Thymus (tissue), 14 donors: ENCODE measurements at places on chromosomes 11 and 22.

GRCh38 chr11:86140334-86140990 lies 71.6 kb upstream of the PICALM start:
- DNase-seq = no peak

DNA sequence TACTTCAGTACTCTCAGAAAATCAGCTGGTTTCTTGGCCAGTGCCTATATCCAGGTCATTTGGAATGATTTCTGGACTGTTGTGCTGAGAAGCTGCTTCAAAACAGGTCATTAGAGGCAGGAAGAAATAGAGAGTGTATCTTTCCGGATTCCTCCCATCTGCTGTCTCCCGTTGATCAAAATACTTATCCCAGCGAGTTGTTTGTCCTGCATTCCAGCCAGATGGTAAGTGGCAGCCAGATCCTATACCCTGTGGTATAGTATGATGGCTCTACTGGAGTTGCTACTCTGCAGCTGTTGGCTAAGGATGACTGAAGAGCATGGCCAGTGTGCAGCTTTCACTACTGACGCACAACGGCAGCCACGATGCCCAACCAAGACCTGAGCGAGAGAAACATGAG lies 560.9 kb upstream of the ANO5 start:
- DNase-seq = no peak

DNA sequence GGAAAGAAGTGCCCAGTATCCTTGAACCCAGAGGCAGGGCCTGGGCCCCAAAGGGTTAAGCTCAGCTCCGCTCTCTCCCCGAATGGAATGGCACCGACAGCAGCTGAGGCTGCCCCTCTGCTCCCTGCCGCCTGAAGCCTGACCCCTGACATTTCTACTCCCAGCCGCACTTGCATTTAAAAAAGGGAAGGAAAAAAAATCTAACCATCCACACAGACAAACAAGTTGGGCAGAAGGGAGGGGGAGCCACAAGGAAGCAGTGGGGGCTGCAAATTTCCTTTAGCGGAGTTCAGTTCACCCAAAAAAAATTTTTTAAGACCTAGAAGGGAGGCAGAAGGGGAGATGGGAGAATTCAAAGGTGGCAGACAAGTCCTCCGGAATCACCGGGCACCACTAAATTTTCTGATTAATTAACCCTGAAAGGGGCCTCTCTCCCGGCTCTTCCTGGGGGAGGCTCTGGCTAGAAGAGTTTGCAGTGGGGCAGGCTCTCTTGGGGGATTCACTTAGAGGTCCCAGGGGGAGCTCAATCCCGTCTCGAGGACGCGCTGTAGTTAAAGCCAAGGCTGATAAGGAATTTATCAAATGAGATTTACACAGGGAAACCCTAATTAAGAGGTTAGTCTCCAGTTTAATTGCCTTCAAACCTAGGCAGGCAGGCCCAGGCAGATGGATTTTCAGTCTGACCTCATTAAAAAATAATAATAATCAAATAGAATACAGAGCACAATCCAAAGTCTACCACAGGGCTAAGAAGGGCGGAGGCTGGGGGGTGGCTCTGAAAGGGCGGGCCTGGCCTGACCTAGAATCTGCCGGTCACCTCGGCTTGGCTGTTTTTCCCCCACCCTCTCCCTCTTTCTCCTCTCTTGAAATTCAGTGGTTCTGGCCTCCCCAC lies 25.6 kb downstream of the MN1 start:
- DNase-seq = no peak

DNA sequence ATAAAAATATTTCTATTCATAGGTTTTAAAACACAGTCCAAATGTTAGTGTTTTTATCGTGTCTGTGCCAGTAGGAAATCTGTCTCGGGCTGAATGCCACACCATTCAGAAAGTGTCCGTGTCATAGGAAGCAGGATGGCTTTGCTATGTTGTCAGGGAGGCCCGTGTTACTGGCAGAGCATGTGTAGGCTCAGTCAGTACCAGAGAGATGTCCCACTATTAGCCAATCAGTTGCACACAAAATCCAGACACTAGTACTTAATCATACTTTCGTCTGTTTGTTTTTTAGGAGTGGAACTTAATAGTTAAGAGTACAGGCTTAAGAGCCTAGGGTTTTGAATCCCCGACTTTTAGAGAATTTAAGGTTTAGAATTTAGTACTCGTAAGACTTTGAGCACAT lies 30.2 kb upstream of the SYN3 start:
- DNase-seq = no peak

DNA sequence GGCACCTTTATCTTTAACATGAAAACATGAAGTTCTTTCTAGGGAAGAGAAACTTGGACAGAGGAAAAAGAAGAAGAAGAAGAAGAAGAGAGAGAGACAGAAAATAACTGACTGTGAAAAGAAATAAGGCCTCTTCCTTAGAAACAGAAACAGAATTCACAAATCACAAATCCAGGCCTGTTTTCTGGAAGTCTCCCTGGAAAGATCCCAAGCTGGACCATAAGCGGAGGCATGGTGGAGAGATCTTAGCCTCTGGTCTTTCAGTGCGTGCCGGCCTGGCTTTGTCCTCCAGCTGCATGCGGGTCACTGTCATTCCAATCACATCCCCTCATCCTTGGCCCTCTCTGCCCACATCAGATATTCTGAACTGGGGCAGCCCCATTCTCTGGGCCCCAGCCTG lies 6.9 kb downstream of the FXYD6 start:
- no peak for DNase-seq

DNA sequence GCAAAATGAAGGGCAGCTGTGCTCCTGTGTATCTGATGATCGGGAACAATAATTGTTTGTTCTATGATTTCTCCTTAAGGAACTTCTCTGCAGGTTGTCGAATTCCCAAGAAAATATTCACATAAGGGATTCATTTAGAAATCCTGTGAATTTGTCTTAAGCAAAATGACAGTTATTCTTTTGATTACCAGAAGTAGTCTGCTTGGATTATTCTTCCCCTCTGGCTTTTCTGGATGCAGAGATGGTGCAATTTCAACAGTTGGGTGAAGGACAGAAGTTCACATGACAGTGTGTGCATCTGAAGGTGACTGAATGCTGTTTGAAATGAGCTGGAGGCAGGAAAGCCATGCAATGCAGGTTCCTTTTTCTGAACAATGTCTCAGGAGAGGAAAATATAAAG lies 137.2 kb upstream of the MTMR2 start:
- DNase-seq = no peak

DNA sequence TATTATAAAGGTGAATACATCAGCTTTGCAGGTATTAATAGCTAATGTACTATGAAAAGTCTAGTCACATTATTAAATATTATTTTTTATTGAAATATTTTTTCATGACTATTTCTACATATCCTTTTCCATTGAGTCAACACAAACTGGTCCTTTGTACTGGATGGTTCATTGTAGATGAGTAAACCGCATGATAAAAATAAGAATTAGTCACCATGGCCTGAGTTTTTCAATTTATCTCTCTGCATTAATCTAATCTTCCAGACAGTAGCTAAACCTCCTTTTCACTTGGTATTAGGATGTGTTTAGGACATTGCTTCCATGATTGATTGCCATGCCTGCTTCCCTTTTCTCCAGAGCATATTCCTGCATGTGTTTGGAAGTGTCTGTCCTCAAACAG lies 439.4 kb upstream of the ARHGAP42 start:
- no peak for DNase-seq

DNA sequence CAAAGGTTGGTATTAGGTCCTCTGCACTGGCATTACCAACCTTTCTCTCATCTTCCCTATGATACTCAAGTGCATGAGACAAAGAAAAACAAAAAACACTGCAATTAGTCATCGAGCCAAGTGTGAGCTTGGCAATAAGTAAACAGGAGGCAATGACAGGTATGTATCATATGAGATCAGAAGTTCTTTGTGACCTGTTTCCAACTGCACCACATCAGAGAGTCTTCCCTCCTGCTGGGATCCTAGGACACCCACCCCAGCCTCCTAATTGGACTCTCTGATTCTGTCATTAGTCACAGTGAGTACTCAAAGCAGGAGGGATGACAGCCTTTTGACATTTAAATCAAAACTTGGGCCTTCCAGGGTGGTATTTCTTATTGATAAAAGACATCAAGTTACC lies 7.8 kb upstream of the JAML start:
- DNase-seq = no peak

DNA sequence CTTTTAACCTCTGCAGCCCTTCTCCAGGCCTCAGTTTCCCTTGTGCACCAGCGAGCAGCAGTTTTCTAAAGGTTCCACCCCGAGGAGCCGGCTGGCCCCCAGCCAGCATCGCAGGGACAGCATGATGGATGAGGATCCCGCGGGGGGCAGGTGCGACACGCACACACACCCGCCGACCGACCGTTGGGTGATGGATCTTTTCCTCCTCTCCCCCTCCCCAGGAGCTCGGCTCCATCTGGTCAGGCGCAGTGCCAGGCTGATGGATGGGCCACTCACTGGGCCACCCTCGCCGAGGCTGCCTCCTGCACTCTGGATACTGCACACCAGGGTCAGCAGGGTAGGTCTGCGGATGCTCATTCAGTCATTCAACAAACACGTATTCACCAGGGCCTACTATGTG lies 12.8 kb upstream of the CABP7 start:
- DNase-seq = no peak

DNA sequence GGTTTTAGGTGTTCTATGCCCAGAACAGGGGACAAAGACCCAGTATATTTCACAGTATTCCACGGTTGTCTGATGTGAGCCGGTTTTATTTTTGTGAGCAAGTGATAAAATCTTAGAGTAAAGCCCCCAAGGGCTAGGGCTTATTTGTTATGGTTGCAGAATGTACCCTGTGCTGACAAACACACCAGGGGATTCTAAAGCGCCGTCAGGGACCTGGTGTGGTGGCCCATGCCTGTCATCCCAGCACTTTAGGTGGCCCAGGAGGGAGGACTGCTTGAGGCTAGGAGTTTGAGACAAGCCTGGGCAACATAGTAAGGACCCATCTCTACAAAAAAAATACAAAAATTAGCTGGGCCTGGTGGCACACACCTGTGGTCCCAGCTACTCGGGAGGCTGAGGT lies 22.8 kb downstream of the MRPL21 start:
- no peak for DNase-seq

- no peak for DNase-seq
Measured at GRCh38 chr22:30823015-30823370, 128.3 kb downstream of the OSBP2 start.

- DNase-seq = no peak
Measured at GRCh38 chr11:114392735-114393667, 7.3 kb downstream of the C11orf71 start.

- no peak for DNase-seq
Measured at GRCh38 chr11:108708173-108708572, 43.3 kb downstream of the DDX10 start.

GRCh38 chr22:30045494-30045887 lies 34.8 kb upstream of the HORMAD2 start:
- no peak for DNase-seq

DNA sequence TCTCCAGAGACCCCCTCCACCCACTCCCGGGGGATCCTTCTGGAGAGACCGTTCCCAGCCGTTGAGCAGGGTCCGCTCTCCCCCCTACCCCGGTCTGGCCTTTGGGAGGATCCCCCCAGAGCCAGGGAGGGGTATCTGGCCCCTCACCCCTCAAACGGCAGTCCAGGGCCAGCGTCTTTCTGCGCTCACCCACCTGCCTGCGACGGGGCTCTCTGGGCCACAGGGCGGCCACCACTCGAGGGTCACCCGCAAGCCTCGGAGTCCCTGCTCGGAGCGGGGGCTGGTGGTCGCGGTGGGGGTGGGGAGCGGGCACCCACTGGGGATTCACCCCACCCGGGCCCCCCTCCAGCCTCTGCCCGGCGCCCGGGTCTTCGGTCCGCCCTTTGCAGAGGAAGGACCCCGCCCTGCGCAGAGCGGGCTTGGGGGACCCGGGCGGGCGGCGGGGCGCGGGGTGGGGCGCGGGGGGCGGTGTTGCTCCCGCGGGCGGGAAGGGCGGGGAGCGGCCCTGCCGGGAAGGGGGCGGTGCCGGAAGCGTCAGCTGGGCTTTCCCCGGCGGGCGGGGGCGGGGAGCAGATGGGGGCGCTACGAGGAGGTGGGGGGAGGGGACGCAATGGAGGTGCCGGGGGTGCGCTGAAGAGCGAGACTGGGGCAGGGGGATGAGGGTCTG lies 16.6 kb downstream of the CRELD2 start:
- peak; percentile 76 for DNase-seq

DNA sequence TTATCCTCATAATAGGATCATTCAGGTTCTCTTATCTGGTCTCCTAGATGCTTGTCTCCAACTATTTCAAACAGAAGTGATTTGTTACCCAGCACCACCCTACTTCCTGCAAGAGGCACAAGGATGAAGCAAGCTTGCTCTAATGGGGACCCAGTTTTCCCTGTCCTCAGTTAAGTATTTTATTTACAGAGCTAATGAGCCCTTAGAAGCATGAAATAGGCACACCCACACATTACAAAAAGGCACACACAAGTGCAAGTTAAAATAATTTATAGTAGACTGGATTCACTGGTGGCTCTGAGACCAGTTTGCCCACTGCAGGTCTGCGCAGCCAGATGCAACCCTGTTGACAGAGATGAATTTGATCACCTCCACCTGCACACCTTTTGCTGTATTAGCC lies 167.5 kb downstream of the KIRREL3 start:
- DNase-seq = no peak

GRCh38 chr11:35655254-35655653 lies 7.3 kb upstream of the TRIM44 start:
- no peak for DNase-seq

GRCh38 chr11:9266132-9266736 lies 1.1 kb upstream of the DENND5A start:
- no peak for DNase-seq

- no peak for DNase-seq
Measured at GRCh38 chr22:39546889-39547586, 14.5 kb upstream of the RPS19BP1 start.

DNA sequence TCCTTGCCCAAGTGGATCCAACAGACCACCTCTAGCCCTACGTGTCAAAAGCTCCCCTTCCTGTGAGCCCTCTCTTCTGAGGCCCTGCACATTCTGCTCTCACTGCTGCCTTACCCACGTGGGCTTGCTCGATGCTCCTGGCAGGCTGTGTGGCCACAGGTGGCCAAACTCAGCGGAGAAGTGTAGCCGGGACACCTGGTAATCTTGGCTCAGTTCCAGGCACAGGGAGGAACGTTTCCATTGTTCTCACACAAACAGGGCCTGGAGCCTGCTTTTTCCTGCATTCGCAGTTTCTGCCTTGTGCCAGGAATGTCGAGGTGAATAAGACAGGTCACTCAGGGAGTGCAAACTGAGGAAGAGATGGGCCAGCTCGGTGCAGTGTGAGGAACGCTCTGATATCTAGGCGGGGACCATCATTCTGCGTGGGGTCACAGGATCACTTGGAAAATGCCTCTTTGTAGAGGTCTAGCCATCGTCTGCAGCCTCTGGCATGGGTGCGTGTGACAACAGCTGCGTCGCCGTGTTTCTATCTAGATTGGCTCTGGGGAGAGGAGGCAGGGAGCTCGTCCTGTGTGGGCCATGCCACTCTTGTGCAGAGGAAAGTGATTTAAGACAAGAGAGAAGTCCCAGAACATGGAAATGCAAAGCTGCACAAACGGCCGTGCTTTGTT lies 127.6 kb upstream of the PARVA start:
- no peak for DNase-seq

DNA sequence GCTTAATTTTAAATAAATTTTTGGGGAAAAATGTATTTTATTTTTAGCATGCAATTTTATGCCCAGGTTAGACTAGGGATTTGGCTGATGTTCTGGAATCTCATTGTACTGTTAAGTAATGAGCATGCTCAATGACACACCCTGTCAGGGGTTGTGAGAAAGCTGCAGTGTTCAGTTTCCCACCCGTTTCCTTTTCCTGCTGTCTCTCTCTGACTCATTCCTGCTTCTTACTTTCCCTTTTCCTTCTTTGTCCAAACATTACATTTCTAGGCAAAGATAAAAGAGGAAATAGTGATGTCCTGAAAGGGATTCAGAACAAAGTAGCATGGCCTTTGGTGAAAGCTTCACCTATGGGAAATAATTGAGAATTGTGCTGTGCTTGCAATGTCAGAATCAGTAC lies 22.7 kb downstream of the OOSP3 start:
- no peak for DNase-seq
